ENCODE measurements at places on chromosomes 11 and 22.
A peak's percentile ranks its signal among the peaks of the same experiment; 100 is the strongest.

DNA sequence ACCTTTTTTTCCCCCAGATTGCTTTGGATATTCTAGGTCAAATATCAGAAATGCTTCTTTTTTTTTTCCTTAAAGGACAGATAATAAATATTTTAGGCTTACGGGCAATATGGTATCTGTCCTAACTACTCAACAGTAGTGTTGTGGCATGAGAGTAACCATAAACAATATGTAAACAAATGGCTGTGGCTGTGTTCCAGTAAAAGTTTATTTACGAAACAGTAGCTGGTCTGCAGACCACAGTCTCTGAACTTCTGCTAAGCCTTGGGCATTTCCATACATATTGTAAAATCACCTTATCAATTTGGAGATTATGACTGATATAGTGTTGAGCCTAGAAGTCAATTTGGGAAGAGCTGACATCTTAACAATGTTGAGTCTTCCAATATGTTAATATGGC is 139.0 kb upstream of the PITPNB start:
- no peak for DNase-seq

DNA sequence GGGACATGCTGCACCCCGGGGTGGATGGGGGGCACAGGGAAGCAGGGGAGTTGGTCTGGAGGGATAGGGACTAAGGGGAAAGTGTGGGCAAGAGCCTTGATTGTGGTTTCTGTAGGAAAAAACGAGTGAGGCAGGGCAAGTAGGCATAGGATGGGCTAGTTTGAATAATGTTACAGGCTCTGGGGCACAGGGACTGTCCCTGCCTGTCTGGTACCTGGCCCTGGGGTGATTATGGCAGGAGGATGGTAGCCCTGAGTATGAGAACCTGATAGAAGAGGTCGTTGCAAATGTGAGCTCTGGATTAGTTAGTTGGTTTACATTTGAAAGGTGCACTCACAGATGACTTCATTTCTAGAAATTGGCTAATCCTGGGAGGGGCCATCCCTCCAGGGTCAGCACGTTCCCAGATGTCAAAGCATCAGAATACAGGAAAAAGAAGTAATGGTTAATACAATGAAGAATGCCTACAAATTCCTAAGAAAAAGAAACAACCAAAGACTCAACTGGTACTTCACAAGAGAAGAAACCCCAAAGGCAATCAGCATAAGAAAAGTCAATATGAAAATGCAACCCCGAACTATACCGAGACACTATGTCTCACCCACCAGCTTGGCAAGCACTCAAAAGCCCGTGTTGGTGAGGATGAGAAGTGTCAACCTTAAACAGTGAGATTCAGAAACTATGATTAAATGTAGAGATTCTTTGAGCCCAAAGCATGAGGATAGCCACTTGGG is 11.3 kb upstream of the SMIM38 start:
- DNase-seq: no peak

- no peak for DNase-seq
These were observed 33.0 kb upstream of the RDX start for GRCh38 chr11:110329445-110329844.

GRCh38 chr11:47541070-47541469 is 11.9 kb downstream of the CELF1 start:
- DNase-seq: no peak

DNA sequence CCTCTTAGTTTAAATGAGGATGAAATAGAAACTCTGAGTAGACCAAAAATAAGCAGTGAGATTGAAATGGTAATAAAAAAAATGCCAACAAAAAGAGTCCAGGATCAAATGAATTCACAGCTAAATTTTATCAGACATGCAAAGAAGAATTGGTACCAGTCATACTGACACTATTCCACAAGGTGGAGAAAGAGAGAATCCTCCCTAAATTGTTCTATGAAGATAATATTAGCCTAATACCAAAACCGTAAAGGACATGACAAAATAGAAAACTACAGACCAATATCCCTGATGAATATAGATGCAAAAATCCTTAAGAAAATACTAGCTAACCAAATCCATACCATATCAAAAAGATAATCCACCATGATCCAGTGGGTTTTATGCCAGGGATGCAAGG is 169.8 kb upstream of the CHORDC1 start:
- no peak for DNase-seq

DNA sequence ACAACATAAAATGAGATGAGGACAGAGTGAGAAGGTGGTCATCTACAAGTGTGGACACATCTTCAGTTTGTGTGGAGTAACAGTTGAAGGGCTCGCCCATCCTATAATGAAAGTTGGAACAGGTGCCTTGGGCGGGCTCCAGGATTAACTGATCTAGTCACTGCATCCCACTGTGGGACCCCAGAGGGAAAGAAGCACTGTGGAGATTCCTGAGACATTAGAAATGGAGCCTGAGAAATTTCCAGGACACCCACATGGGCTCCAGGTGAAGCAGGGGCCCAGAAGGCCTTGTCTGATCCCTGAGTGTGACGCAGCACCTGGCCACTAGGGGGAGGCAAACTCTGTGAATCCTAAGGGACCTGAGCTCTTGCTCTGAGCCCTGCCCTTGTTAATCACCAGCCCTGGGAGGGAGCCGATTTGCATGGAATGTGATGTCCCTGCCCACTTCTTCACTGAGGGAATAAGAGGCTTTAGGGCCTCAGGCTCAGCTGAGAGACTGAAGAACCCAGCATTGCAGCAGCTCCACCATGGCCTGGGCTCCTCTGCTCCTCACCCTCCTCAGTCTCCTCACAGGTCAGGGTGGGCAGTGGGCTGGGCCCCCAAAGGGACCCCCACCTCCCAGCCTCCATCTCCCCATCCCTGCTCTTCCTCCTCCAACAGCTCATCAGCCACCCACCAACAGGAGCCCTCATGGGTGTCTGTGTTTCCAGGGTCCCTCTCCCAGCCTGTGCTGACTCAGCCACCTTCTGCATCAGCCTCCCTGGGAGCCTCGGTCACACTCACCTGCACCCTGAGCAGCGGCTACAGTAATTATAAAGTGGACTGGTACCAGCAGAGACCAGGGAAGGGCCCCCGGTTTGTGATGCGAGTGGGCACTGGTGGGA is 98.4 kb downstream of the VPREB1 start:
- DNase-seq: peak; percentile 55

- no peak for DNase-seq
These were observed 25.1 kb downstream of the ADAMTS8 start for GRCh38 chr11:130403271-130403804.

DNA sequence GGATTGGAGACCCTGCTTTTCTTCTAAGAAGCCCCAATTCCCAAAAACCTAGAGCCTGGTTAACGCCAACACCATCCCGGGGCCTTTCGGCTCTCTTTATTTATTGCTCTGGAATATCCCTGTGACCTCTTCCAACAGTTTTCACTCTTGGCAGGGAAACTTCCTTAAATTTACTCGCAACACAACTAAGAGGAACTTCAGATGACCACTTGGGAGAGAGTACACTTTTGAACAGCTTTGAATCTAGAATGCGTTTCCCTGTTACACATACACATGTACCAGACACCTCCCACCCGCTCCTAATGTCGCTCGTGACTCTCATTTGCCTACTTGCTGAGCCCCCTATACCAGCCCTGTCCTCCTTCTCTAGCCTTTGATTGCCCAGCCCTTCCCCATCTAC is 19.4 kb downstream of the TUBA8 start:
- DNase-seq: no peak

DNA sequence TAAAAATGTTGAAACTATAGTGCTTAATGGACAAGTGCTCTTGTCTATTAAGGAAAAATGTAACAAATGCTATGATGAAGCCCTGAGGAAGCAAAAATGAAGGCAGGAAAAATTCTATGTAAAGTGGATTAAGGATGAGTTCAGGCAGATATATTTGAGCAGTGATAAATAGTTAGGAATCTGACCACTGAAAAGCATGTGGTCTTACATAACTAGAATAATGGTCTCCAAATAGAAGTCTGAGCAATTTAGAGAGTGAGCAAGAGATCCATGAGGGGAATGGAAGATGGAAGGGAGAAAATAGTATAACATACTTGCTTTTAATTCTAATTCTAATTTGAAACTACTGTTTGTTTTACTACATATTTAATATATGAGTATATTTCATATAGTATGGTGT is 510.6 kb upstream of the ARHGAP42 start:
- no peak for DNase-seq

- DNase-seq: no peak
These were observed 44.6 kb downstream of the COPB1 start for GRCh38 chr11:14454861-14455632.

DNA sequence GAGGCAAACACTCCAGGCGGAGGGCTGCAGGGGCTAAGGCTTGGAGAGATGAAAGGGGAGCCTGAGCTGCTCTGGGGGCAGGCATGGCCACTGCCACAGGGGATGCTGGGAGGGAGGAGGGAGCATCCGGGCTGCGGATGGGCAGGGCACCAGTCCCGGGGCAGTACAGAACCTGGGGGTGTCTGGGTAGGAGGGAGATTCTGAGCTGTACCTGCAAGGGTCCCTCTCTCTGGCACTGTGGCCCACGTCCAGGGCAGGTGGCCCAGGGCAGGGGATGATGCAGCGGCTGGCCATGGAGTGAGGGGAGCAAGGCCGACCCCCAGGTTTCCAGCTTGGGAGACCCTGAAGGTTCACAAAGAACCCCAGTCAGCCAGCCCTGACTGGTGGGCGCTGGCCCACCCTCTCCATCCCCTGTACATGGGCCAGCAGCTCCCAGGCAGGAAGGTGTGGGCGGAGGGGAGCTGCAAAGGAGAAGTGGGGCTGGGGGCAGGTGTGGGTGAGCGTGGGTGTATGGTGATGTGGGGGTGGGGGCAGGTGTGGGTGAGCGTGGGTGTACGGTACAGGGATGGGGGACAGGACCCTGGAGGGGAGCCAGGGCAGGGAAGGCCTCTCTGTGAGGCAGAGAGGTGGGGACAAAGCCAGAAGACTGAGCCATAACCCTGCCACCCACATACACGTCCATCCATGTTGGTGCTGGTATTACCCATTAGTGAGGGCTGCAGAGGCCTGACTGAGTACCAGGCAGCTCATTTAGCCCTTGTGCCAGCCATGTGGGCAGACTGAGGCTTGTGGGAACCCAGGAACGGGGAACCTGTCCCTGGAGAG is 2.2 kb upstream of the TNFRSF13C start:
- DNase-seq: no peak

DNA sequence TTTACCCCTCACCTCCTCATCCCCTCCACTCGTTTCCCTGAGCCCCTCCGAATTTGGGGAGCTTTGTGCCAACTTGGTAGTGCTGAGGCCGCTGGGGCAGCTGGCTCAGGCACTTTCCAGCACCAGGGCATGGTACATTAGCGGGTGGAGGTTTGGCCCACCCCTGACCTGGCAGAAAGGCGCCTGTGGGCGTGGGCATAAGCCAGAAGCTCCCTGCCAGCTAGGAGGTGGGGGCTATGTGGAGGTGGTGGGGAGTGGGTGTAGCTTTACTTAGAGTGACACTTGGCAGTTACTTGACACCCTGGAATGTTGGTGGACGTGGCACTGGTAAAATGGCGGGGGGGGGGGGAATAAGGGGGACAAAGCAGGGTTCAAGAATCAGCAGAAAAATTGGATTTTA is 10.3 kb upstream of the IGF2 start:
- DNase-seq: no peak

DNA sequence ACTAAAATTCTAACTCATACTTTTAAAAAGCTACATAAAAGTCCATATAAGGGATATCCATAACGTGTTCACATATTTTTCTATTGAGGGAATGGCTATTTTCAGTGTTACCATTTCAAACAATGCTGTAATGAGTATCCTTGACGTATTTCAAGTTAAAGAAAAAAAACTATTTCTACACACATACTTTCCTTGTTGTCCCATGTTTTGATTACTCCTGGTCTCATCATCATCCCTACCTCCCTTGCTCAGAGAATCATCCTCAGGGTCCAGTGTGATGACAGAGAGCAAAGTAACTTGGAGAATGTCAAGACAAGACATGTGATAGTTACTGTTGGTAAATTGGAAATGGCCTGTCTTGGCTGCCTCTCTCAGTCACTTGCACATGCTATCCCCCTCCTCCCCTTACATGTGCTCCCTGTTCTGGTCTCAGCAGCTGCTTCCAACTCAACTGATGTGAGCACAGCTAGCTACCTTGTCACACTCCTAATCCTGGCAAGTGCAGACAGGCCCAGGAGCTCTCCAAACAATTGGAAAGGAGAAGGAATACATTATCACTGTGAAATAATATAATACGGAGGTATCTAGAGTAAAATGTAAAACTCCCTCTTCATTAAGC is 21.8 kb downstream of the NUMA1 start:
- no peak for DNase-seq

DNA sequence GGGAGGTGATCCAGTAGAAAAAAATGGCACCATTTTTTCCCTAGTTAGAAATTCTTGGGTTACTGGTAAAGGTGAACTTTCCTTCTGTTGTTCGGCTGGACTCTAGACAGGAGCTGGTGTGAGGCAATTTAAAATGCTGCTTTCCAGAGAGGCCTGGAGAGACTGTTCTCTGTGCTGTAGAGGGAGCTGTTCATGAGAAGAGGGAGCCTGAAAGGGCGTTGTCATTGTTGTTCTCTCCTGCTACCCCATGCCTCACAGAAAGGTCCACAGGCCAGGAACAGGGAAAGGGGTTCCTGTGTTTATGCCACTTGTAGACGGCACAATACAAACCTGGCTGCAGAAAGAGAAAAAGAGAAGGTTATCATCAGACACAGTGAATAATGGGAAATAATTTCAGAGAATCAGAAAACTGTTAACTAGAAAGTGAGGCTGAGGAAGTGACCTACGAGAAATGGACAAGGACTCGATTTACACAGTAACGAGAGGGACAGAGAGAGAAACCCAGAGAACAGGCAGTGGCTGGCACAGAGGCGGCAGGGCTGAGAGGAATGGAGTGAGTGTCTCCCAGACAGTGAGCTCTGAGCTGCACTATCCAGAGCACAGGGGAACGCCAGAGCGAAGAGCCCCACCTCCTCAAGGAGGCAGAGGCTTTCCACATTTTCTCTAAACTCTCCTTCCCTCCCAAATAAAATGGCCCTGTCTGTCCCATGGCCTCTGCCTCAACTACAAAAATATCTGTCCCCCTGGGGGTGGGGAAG is 109.2 kb downstream of the RRM1 start:
- DNase-seq: no peak

GRCh38 chr11:60169264-60169915 is 13.5 kb downstream of the MS4A6A start:
- DNase-seq: no peak

- DNase-seq: no peak
These were observed 11.2 kb upstream of the OAF start for GRCh38 chr11:120199613-120200012.

GRCh38 chr22:43478621-43479300 is 66.9 kb downstream of the MPPED1 start:
- DNase-seq: no peak

- DNase-seq: no peak
These were observed 3.6 kb downstream of the TNNI2 start for GRCh38 chr11:1842149-1843097.

Measured in NCI-H2107 (cell line).